Inflammatory macrophage (primary cell): ENCODE measurements at places on chromosomes 6 and 20.

DNA sequence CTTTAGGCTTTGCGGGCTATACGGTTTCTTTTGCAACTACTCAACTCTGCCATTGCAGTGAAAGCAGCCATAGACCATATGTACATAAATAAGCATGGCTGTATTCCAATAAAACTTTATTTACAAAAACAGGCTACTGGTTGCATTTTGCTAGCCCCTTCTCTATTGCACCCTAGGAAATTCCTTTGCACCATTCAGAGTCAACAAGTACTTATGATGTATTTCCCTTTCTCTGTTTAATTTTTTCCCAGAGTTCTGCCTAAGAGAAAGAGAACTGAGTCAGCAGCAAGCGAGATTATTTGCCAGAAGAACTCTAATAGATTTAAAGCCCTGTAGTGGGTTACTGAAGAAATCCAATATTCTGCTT, 33.8 kb downstream of the ADGRF1 start:
- no peak for DNase-seq

- no peak for DNase-seq
Measured at GRCh38 chr6:18598551-18599264, 211.6 kb downstream of the RNF144B start.

GRCh38 chr20:43515628-43516027, 8.1 kb downstream of the L3MBTL1 start:
- no peak for DNase-seq

DNA sequence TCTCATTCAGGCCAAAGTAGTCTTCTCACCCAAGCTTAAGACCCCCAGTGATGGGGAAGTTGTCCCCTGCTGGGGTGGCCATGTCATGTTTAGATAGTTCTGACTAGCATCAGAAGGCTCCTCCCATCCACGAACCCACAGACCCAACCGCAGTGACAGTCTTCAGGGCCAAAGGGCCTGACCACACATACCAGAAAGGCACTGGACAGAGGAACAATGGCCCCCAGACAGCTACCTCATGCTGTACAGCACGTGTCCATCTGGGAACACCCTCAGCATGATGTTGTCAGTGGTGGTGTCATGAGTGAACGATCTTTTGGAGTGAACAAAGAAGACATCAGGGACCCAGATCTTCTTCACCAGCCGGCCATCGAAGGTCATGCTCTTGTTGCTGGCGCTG, 46.3 kb downstream of the GABRR2 start:
- no peak for DNase-seq

GRCh38 chr20:36273414-36274180, 32.5 kb upstream of the DLGAP4 start:
- no peak for DNase-seq

DNA sequence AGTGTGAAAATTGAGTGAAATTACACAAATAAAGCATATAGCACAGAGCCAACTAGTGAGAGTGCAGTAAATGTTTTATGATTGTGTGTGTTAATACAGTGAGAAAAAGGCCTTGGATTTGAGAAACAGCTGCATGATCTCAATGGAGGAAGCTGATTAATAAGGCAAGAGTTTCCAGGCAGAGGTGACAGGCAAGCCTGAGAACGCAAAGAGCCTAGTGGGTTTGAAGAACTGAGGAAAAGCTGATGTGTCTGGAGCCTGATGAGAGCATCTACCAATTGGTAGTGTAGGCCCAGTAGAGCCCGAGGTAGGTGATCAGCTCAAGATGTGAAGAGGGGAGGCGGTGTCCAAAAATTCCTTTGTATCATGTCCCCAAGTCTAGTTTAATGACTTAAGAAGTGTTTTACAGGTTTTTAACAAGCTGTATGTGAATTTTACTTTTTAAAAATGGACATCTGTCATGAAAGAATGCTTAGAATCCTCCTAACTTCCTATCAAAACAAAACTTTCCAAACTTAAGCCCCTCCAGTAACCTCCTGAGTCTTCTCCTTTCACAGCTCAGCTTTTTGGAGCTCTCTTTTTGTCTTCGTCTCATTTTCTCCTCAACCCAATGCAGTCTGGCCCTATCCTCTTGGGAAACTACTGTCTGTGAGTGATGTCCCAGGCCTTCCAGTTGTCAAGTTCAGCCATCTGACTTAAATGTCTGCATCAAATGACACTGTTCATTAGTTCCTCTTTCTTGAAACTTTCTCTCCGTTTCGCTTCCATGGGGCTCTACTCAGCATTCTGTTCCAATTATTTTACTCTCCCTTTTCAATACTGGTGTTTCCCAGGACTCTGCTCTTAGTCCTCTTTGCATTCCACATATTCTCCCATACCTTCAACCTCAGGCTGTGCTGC, 1.2 kb downstream of the CDC40 start:
- peak; percentile 60 for DNase-seq

- no peak for DNase-seq
Measured at GRCh38 chr6:129614464-129614863, 95.5 kb downstream of the ARHGAP18 start.

DNA sequence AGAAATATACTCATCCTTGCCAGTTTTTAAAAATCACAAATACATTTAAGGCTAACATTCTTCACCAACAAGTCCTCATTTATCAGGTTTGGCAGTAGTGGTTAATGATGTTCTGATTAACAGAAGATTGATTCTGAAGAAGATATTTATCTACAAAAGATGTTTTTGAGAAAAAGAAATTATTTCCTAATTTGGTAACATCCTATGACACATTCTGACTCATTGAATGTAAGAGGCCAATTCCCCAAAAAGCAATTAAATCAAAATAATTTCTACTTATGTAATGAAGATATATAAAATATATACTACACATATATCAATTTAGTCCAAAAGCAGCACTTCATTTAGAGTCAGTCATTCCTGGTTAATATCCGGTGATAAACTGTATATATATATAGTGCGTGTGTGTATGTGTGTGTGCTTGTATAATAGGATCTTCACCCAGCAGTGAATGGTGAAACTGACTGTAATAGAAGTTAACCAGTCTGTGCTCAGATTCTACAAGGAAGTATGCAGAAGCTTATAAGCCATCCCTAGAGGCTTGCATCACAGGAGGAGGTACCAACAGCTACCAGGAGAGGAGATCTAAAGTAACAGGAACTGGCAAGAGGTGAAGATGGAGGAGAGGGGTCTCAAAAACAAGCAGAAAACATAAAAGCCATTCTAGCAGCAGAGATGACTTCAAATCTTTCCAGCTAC, 82.9 kb upstream of the MARCKS start:
- DNase-seq = peak; percentile 65

GRCh38 chr20:43452404-43453126, 5.1 kb upstream of the SRSF6 start:
- DNase-seq = no peak

DNA sequence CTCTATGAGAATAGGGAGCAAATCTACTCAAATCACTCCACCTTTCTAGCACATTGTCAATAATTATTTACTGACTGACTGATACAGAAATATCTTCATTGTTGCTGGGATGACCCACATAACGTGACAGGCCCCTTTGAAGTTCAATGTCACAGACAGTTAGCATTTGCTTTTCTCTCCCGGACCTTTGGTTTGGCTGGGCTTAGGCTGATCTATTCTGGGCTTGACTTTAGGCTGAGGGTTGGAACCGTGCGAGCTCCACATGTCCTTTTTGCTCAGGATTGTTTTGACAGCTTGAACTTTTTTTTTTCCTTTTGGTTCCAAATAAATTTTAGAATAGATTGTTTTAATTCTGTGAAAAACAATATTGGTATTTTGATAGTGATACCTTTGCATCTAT, 12.0 kb downstream of the ULBP3 start:
- no peak for DNase-seq

GRCh38 chr20:24314053-24314452, 155.4 kb upstream of the SYNDIG1 start:
- no peak for DNase-seq

DNA sequence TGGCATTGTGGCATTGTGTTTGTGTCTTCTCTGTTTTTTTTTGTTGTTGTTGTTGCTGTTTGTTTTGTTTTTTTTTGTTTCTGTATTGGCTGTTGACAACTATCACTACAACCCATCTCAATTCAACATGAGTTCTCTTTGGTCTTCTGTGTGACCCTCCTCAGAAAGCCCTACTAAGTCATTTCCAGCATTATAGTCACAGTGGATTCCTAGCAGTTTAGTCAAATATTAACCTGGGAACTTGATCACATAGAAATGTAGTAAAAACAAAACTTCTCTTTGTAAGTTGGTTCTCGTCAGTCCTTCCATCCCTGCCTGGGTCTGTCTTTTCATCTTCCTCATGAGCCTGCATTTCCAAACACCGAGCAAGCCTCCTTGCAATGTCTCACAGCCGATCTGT, 16.8 kb downstream of the SLC17A2 start:
- no peak for DNase-seq

DNA sequence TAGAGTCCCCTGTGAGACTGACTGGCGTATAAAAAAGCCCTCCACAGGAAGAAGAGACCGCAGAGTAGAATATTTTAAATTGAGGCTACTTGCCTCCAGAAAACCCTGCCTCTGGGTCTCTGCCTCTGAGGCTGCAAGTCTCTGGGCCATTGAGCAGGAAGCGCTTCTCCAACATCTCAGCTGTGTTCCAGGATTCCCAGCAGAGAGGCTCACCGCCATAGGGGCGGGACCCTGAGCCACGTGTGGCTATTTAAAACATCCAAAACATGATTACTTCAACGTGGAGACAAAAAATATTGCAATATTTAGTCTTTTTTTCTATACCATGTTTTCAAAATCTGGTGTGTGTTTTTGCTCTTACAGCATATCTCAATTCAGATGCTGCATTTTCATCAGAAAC, 59.4 kb downstream of the GNAS-AS1 start:
- DNase-seq = no peak

GRCh38 chr20:51884561-51884960, 82.2 kb upstream of the SALL4 start:
- DNase-seq = no peak

DNA sequence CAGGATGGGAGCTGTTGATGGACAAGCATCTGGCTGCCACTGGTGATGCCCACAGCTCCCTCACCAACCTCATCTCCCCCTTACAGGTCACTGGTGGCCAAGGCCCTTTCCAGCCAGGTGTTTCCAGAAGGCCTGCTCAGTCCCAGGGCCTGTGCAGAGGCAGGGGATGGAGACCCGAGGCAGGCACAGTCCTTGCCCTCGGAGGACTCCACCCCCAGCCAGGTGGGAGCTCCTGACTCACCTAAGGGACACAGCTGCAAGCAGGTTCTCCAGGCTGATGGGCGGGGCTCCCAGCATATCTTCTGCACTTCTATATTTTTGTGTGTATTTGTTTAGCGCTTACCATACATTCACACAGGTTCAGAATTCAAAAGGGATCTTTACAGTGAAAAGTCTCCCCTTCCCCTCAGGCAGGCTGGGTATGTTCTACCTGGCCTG, 17.4 kb downstream of the PRPH2 start:
- DNase-seq = no peak

DNA sequence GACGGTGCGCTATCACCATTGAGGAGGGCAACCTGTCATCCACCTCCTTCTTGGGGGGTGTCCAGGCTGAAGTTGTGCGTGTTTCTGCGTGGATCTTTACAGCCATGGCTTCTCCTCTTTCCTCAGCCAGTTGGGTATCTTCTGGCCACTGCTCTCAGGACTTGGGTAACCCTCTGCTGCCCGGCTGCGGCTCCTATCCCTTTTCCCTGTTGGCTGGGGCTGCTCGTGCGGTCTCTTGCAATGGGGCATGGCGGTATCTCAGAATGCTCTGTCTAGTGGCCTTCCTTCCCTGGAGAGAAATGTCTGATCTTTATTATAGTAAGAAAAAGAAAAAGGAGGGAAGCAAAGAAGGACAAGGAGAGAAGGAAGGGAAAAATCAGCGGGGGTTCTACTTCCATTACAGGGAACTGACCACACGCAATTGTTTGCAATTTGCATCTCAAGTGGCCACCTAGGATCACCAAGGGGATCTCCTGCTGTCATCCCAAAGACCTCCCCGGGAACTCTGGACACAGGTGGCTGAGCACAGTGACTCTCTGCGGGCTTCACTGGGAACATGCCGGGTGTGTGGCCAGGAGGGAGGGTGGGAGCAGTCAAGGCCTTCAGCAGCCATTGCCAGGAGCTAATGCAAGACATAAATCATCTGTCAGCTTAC, 60.8 kb downstream of the NPEPL1 start:
- DNase-seq = no peak

DNA sequence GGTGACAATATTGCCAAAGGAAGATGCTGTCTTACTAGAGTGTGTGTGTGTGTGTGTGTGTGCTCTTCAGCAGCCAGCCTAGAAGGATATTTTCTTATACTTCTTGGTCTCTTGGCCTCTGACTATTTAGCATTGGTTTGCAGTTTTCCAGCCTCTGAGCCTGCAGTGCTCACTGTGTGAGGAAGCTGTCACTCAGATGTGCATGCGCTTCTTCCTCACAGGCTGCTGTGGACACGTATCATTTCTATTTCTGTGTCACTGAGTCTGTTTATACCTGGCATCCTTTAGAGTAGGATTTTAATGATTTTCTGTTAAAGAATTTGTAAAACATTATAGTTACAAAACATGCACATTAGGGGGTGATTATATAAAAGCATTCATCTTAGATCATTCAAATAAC, 83.3 kb downstream of the ALDH8A1 start:
- DNase-seq = no peak

GRCh38 chr20:10648651-10649050, 25.1 kb downstream of the JAG1 start:
- no peak for DNase-seq

DNA sequence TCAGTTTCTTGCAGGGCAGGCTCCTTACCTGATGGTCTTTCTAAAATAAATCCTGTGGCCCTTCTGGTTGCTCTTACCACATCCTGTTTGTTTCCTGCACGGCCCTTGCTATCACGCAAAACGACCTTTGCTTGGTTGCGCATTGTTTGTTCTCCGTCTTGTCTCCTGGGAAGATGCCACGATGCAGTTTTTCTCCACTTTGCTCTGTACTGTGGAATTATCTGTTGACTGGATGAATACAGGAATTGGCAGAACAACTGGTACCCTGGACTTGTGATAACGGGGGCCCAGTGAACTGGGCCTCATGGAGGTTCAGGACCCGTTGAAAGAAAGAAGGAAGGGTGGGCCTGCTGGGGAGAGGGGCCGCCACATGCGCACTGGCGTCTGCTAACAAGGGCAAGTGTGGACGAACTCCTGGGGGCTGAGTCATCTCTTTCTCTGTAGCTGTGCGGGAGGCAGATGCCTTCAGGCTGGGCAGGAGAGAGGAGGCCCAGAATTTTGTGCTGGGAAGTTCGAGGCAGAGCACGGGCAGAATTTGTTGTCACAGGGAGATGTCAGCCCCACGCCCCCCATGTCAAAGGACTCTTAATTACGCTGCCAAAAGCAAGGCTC, 139.9 kb downstream of the BMP7 start:
- DNase-seq = no peak

DNA sequence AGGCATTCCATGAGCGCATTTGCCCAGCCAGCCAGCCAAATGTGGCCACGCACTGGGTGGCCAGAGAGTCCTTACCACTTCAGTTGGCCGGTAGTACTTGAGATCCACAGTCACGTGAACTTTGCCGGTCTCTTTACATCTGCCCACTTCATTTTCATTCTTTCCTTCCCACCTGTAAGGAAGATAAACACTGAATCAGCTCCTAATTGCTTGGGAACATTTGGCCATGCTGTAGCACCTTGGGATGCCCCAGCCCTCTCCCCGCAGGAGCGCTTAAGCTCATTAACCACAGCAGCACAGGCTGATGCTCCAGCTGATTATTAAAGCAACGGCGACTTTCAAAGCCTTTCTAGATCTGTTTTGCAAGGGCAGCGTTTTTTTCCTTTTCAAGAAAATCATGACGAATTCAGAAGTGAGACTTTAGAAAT, 116.6 kb downstream of the FOXC1 start:
- DNase-seq = no peak
